ENCODE measurements at places on chromosomes 4 and X. TPM values are rescaled to one million over a fixed set of nuclear protein-coding genes. Genes with fewer than 3 reads are reported as not detected.

MAGEA9B gene
- total RNA-seq = 0.12 TPM

NKRF gene
- total RNA-seq = 15.4 TPM

UGT2A1 gene
- total RNA-seq = not detected

RAB33A gene
- total RNA-seq = not detected

Data from NCI-H460 (cell line).